ENCODE measurements at places on chromosomes 3 and 15.

GRCh38 chr15:88108477-88108876 lies 148.1 kb downstream of the NTRK3 start:
- DNase-seq, result no peak

DNA sequence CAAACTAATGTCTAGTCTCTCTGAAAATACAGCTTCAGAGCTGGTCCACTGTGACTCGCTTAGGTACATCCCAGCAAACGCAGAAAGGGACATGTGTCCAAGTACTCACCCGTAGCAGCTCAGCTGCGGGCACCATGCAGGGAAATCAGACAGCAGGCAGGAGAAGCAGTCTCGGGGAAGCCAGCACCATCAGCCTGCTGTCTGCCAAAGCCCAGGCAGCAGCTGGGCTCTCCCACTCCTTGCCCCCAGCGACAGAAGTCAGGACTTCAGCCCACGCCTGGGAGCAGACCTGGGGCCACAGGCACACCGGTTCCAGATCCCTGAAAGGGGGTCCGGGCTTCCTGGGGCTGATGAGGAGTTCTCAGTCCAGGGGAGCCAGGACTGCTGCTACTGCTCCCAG lies 34.9 kb downstream of the SEMA5B start:
- no peak for DNase-seq

DNA sequence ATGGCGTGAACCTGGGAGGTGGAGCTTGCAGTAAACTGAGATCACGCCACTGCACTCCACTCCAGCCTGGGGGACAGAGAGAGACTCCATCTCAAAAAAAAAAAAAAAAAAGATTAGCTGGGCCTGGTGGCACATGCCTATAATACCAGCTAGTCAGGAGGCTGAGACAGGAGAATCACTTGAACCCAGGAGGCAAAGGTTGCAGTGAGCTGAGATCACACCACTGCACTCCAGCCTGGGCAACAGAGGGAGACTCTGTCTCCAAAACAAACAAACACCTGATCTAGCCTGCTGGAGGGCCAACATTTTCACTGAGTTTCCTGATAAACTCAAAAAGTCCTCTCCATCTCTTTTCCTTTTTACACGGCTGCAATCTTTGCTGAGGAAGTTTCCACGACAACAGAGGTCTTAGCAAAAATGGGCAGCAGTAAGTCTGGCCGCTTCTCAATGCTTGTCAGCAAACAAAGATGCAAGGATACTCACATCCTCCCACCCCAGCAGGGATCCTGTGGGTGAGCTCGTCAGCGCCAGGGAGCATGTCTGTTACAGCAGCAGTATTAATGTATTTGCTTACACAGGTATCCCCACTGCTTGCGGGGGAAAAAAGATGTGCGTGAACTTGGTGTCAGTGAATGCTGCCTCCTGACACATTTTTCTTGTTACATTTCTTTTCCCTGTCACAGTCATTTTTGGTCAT lies 21.0 kb upstream of the CCDC174 start:
- DNase-seq, result no peak

DNA sequence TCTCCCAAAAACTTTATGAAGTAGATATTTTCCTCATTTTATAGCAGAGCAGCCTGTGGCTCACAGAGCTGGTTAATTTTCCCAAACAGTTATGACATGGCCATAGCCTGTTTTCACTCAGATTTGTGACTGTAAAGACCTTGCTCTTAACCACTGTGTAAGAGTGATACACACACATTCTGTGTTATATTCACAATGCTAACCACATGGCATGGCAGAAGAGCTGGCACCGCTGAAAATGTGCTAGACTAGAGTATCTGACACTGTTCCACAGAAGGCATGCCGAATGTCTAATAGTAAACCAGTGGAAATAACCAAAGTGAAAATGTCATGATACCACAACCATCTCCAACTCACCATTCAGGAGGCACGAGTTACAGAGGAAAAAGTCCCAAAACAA lies 71.8 kb downstream of the PEX5L start:
- DNase-seq, result no peak

DNA sequence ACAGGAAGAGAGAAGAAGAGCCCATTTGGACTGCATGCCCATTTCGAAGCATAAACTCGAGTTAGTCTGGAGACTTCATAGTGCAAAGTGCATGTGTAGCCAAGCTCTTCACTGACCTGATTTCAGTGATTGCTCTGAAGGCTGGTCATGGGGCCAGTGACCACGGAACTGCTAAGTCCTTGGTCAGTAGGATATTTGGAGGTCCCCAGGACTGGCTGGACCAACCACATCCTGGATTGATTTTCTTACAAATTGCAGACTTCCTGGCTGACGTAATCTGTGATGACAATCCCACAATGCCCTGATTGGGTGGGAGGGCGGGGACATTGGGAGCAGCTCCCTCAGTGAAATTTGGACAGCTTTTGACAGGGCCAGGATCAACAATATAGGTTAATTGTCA lies 233.4 kb downstream of the CACNA2D3 start:
- DNase-seq, result no peak

GRCh38 chr3:57079474-57079831 lies 19.0 kb downstream of the SPATA12 start:
- DNase-seq, result no peak

DNA sequence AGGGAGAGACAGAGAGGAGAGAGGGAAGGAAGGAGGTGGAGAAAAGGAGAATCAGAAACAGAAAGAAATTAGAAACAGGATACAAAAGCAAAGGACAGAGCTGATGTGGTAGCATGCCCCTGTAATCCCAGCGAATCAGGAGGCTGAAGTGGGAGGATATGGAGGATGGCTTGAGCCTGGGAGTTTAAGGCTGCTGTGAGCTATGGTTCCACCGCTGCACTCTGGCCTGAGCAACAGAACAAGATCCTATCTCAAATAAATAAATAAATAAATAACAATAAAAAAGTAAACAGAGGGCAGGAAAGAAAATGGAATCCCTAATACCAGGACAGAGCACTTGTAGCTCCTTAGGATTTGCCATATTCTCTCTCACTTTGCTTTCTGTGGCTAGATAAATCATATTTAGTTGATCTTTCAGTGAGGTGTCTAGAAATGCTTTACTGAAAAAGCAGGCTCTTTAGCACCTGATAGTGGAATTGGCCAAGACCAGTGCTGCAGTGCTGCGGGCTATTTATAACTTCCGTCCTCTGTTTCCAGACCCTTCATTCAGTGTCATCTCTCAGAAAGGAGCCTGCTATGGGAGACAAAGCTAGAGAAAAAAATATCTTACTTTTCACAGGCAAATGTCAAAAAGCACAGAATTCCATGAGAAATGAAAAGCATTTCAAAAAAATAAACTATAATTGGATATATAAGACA lies 20.0 kb upstream of the SLC28A2 start:
- DNase-seq, result no peak

DNA sequence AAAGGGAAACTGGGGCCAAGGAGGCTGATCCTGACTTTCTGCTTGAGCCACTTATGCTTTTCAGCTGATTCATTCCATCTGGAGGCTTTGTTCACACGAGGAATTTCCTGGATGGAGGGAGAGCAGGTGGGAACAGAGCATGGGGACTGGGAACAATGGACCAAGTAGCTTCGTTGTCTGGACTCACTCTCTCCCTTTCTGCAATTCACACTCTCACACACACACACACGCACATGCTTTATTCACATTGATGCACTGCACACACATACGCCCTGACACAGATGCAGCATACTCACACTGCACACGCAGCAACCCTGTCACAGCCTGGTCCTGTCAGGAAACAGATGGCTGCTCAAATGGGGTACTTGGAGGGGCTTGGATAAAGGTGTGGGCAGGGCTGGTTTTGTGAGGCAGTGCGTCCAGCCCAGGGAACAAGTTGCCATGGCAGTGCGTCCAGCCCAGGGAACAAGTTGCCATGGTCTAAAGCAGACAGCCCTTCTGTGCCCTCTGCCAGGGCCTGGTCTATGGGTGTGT lies 19.8 kb upstream of the CHCHD6 start:
- DNase-seq, result no peak

GRCh38 chr3:27500035-27500434 lies 15.9 kb upstream of the SLC4A7 start:
- DNase-seq, result no peak

DNA sequence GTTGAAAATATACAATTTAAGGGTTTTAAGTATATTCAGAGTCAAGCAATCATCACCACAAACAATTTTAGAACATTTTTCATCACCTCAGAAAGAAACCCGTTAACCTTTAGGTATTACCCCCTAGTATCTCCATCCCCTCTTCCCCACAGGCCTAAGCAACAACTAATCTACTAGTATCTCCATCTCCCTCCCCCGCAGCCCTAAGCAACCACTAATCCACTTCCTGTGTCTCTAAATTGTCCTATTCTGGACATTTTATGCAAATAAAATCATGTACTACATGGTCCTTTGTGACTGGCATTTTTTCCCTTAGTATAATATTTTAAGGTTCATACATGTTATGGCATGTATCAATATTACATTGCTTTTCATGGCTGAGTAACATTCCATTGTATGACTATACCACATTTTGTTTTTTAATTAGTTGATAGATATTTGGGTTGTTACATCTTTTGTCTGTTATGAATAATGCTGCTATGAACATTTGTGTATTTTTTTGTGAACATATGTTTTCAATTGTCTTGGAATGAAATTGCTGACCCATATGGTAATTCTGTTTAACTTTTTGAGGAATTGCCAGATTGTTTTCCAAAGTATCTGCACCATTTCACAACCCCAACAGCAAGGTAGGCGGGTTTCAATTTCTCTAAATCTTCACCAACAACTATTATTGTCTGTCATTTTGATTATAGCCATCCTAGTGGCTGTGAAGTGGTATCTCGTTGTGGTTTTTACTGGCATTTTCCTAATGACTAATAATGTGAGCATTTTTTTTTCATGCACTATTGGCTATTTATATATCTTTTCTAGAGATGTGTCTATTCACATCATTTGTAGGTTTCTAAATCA lies 215.6 kb upstream of the CD96 start:
- no peak for DNase-seq

DNA sequence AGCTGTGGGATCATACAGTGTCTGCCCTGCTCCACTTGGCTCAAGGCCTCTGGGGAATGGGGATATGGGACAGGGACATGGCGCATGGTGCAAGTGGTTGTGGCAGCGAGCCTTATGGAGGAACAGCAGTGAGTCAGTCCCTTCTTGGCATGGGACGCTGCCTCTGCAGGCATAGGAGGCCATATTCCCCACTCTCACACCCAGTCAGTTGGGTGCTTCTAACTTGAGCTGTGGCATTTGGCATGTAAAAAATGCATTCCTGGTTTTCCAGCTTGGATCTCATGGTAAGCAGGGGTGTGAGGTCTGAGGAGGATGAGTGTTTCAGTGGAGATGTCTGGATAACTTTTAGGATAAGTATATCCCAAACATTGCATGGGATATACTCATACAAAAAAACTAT lies 31.6 kb upstream of the UBE2Q2 start:
- DNase-seq, result no peak

- DNase-seq, result no peak
Measured at GRCh38 chr3:141057946-141058800, 7.0 kb downstream of the SPSB4 start.

- DNase-seq, result no peak
Measured at GRCh38 chr15:85047271-85047948, 65.8 kb downstream of the PDE8A start.

DNA sequence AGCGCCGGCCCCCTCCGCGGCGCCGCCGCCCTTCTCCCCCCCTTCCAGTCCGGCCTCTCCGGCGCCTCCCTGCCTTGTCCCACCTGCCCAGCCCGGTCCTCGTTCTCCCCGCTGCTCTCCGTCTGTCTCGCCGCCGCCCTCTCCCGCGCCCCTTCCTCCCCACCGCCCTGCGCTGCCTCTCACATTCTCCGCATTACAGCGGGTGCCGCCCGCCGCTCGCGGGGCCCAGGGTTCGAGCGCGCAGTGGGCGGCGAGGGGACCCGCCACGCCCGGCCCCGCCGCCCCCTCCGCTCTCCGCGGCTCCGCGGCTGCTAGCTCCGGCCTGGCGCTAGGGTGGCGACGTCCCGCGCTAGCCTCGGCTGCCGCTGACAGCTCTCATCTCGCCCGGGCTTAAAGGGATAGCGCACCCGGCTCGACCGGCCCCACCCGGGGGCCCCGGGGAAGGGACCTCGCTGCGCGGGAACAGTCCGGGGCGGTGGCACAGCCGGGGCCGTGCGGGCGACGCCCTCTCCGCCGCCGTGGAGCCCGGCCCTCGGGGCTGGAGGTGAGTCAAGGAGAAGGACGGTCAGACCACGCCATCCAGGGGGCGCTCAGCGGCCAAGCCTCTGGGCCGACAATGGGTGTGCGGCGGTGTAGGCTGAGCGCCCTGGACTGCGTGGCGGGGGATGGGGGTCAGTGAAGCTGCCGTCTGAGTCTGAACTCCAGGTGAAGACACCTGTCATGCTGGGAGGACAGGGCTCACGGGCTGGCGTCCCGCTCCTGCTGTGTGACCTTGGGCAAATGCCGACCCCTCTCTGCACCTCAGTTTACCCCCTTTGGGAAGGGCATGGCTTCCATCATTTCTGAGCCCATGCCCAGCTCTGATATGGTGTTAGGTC lies 187.4 kb upstream of the LINGO1 start:
- DNase-seq, result no peak

DNA sequence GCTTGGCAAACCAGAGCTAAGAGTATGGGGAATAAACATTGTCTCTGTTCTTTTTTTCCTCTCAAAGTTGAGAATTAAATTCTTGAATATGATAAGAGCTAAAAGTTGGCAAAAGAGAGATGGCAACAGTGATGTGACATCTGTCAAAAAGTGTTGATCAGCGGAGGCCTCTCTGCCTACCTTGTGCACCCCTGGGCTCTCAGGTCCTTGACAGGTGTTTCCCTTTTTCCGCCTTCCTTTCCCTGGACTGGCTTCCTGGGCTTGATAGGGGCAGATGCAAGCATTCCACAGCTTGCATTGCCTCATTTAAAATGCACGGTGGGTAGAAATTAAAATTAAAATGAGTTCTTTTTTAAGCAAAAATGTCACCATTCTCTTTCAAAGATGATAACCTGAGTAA lies 84.2 kb downstream of the NSUN3 start:
- no peak for DNase-seq

- DNase-seq, result peak; percentile 62
Measured at GRCh38 chr15:91694131-91694830, 159.2 kb upstream of the SLCO3A1 start.

DNA sequence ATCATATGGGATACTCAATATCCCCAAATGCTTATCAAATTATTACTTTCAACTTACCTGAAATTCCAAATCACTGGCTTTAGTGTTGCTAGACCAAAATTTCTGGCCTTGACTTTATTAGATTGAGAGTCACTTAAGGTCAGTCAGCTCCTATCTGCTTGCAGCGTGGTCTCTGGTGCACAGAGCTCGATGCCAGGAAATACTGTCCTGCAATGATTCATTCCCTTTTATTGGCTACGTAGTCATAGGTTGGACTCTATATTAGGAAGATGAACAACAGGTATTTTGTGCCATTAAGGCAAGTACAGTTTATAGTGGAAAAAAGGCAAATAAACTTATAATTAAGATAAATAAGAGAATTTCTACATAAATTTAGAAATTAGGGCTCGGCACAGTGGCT lies 378.6 kb upstream of the MCTP2 start:
- no peak for DNase-seq

GRCh38 chr3:65288776-65289175 lies 601.0 kb upstream of the ADAMTS9 start:
- no peak for DNase-seq

Data from right forelimb (tissue), 1 donor.